Putamen (tissue), 1 donor: ENCODE measurements at places on chromosomes 12 and 14.

DNA sequence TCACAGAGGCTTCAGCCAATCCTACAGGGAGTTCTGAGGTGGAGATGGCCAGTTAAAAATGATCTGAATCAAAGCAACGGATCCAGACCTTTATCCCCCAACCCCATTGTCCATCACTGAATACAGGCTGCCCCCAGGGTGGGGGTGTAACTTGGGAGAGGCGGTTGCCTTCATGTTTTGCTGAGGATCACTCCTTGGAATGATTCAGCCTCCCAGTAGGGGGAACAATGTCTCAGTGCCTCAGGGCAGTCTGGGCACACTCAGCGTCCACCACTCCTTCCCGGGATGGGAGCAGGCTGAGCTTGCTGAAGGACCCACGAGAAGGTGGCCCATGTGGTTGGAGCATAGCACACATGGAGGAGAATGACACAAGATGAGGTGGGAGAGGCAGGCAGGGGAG lies 60.2 kb downstream of the RFX4 start:
- DNase-seq: no peak

DNA sequence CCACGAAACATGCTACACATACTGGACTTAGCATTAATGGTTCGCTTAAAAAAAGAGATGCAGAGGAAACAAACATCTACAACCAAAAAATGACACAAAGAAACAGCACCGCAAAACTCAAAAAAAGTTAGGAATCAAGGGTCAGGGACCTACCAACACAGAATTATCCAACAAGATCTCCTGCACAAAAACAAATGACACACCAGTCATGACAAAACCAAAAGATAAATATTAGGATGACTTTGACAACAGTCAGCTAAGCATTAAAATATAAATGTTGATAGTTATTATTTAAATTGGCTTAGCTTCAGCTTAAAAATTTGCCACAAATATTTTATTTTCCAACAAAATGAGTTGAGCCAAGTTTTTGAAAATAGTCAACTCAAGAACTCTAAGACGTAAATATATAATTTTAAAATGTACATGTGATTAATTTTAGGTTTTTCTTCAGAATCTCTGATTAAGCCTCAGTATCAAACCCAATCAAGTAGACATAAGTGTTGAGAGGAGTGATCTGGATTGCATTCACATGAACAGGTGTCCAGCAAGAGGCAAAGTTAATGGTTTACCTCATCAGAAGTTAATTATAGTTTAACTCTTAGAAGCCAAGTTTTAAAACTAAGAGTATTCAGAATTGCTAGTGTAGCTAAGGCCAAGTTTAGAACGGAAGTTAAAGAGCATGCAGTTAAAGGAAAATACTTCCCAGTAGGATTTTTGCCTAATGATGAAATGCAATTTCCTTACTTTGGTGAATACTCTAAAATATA lies 79.9 kb downstream of the HEATR5A start:
- no peak for DNase-seq

- no peak for DNase-seq
Measured at GRCh38 chr14:103103461-103104388, 9.2 kb downstream of the EXOC3L4 start.

- no peak for DNase-seq
Measured at GRCh38 chr14:95436354-95436753, 80.1 kb downstream of the SYNE3 start.

- DNase-seq: no peak
Measured at GRCh38 chr14:94974893-94975292, 182.4 kb downstream of the DICER1 start.

DNA sequence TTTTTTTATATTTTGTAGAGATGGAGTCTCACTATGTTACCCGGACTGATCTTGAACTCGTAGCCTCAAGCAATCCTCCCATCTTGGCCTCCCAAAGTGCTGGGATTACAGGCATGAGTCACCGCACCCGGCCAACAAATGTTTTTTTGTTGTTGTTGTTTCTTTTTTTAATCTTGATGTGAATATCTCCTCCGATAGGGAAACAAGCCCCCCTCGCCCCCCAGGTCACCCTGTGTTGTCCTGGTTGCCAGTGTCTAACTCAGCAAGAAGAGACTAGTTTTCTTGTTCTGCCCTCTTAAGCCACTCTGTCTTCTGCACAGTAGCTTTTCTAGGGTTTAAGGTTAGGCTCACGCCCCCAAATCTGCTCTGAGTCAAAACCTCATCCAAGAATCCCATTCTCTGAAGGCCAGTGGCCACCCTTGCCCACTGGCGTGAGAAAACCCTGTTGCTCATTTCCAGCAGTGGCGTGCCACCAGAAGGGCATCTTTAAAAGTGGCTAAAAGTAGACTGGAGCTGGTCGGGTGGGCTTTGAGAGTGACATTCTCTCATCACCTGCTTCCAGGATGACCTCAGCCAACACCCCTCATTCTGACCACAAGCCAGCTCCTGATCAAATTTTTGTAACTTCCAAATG lies 42.7 kb downstream of the C14orf132 start:
- DNase-seq: no peak

DNA sequence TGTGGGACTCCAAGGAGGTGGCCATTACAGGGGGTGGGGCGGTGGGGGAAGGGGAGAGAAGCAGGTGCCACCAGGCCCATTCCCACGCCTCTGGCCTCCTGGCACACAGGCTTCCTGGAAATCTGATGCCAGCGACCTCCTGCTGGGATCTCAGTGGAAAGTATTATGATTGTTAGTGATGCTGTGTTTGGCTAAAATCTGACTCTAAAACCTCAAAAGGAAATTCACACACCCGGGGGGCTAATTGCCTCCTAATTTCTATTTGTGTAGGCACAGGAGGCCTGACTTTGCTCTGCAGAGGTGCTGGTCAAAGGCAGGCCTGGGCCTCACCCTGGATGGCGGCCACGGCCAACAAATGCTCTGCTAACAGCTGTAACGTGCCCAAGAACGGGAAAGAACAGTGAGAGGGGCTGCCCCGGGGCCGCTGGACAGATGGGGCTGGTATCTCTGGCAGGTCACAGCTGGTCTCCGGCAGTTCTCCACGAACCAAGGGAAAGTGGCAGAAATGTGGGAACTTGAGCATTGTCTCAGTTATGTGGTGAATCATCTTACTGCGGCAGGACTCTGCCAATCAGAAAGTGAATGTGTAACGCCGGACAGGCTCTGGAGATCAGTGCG lies 14.3 kb downstream of the FAM181A start:
- DNase-seq: no peak

GRCh38 chr12:43022838-43023237 lies 433.3 kb upstream of the PRICKLE1 start:
- no peak for DNase-seq

- no peak for DNase-seq
Measured at GRCh38 chr14:52891800-52892199, 59.0 kb downstream of the FERMT2 start.

GRCh38 chr14:58898655-58899316 lies 261.0 kb downstream of the DACT1 start:
- DNase-seq: no peak

DNA sequence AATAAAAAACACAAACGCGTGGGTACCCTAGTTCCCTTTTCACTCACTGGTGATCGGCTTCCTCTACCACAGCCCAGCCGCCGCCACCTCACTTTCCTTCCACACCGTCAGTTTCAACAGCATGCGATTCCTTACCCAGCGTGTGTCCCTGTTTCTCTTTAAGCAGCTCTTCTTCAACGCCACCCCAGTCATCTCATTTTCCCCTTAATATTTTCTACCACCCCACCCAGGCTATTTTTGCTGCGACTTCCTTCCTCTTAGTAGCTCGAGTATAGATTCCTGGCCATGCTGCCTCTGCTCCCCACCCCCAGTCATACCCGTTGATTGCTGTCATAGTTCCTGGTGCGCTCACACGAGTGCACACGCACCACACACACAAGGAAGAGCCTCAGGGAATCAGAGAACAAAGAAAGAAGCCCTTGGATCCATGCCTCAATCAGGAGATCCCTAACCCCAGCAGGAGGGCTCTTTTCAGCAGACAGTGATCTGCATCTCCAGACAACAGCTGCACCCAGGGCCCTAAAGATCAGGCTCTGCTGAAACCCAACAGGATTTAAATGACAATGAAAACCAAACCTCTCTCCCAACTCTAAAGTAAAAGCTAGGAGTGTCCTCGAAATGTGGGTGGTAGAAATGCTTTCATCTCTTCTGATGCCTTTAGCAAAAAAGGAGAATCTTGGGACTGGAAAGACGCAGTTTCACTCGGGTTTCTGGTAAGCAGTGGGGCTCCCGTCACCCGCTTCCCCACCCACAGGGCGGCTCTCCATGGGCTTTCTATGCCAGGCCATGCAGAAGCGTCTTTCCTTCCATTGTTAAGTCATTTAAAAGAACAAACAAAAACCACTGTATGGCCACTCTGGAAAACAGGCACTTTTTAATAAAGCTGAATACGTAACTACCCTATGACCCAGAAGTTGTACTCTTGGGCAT lies 23.8 kb downstream of the VPS37B start:
- peak; percentile 65 for DNase-seq

- peak; percentile 89 for DNase-seq
Measured at GRCh38 chr14:56339855-56340701, 221.9 kb downstream of the PELI2 start.
